NCI-H2171 treated with DMSO at 0.1 percent for 48 hours (cell line): ENCODE measurements at places on chromosomes 2 and 18.

DNA sequence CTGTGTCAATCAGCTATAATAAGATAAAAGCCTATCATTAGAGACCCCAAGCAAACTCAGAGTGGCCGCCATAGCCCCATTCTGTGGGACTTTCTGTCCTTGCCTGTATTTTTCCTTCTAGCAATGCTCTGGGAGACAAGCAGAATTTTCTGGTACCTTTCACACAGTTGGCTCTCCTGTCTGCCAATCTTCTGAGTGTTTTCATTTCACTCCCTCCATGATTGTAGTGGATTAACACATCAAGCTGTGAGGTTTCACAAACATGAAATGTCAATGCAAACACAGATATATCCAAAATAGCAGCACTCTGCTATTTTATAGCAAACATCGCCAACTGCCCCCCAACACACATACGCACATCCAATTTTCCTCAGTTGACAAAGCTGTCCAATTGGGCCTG, 64.9 kb downstream of the C1D start:
- DNase-seq, result no peak

- DNase-seq, result no peak
Observed at GRCh38 chr2:119108186-119108585, 50.4 kb downstream of the C1QL2 start.

GRCh38 chr2:209162129-209162528, 261.7 kb upstream of the MAP2 start:
- no peak for DNase-seq

- no peak for DNase-seq
Observed at GRCh38 chr2:70467237-70467636, 86.4 kb downstream of the TGFA start.
